Upper lobe of right lung (tissue), 1 donor: ENCODE measurements at places on chromosomes 12 and 14. TPM values are rescaled to one million over a fixed set of nuclear protein-coding genes. Genes with fewer than 3 reads are reported as not detected.

GRCh38 chr12:123227581-123228258, 5.2 kb downstream of the MPHOSPH9 start:
- no peak for DNase-seq

DNA sequence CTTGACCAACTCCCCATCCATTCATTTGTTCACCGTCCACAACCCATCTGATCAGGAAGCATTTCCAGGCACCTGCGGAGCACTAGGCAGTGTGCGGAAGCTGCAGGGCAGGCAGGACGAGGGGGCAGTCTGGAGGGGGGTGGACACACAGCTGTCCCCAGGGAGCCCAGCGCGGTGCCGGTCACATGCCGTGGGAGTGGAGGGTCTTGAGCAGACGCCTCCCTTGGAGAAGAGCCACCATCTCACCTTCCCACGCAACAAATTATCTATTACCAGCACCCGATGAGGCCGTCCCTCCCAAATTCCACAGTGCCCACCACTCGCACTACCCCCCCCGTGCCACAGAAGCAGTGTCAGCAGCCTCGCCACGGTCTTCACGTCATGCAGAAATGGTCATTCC, 10.8 kb downstream of the DLK1 start:
- peak; percentile 56 for DNase-seq

GRCh38 chr12:43728698-43729097, 29.9 kb downstream of the PUS7L start:
- no peak for DNase-seq

DNA sequence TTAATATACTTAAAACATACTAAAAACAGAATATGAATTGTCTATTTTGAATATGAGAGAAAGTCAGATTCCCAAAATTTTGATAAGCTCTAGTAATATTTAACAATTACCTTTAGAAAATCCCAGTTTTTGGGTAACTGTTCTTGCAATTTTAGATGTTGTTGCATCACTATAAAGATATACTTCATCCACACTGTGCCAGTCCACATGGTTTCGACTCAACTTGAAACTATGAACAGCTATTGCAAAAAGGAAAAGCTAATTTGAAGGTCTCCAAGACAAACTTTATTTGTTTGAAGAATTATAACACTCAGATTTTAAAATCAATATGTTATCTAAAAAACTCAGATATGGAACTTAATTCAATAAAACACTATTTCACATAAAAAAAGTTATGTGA, 59.9 kb downstream of the DDHD1 start:
- no peak for DNase-seq

GRCh38 chr14:23428686-23429495, 6.6 kb downstream of the MYH7 start:
- DNase-seq = peak; percentile 34

DNA sequence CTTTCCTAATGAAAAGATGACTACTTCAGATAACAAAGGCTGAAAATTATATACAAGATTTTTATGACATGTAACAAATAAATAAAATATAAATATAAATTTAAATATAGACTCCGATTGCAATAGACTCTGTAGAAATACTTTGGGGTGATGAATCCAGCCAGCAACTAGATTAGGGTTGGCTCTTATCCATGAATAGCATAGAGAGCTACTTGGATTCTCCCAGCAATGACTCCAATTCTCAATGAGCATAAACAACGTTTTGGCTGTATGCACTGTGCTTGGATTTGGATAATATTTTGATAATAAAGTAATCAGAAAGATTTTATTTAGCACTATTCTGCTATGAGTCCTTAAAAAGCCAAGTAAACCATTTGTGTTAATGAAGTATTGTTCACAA, 58.0 kb upstream of the LRFN5 start:
- DNase-seq = no peak

DNA sequence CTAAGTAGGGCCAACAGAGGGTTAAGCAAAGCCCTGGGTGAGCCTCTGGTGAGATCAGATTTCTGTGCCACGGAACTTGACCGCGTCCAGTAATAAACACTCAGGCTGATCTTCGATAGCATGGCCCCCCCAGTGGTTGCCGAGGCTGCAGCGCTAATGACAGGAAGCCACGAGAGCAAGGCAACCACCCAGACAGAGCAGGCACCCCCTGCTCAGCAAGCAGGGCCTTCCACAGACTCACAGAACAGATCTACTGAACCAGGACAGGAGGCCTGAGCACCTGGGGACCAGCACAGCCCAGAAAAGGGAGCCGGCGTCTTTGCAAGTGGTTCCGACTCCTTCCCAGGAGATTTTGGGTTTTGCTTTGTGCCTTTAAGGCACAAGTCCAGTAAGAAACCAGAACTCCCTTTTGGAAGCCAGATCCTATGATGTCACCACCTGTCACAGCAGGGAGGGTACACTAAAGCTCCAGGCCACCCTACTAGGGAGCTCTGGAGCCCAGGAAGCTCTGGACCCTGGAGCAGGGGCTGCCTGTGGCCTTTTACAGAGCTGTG, 42.3 kb downstream of the BCL11B start:
- no peak for DNase-seq

- DNase-seq = no peak
Measured at GRCh38 chr12:95484524-95484923, 10.6 kb downstream of the METAP2 start.

DNA sequence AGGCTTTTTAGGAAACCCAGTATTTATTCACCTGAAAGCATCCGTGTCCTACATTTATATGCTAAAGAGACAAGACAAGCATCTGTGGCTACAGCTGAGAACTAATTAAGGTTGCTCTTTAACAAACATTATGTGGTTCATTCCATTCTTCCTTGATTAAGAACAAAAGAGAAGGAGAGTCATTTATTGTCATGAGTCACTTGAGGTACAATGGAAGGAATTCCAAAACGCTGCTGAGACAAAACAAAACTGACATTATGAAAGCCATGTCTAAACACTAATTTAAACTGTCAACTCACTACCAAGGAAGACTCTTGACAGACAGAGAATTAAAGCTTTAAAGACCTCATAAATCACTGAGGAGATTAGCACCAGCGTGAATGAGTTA, 214.4 kb downstream of the BMP4 start:
- no peak for DNase-seq

DNA sequence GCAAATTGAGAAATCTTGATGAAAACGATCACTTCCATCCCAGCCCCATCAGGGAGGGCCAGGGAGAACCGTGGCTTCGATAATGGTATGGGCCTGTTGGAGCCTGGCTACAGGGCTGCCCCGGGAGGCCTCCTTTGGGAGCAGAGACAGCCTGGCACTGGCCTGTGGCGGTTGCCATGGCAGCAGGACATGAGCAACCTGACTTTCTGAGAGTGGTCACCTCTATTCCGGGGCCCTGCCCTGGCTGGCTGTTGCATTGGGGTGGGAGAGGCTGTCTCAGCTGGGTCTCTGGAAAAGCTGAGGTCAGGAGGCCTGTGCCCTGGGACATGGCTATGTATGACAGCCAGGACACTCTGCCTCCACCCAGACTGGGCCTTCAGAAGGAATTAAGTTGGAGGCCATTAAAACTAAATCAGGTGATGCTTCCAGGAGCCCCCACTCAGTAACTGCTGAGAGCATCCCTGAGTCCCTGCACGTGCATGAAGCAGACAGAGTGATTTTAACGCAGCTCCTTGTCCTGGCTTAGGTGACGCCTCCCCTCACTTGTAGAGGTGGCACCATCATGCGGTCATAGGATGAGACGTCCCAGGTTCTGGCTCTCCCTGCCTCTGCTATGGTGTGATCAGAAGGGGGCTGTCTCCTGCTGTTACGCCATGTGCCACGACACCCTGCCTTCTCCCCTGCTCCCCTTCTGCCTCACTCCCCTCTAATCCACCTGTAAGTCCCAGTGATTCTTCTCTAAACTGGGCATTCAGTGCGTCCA, 126.3 kb downstream of the SLC25A47 start:
- DNase-seq = no peak

- no peak for DNase-seq
Measured at GRCh38 chr12:98674841-98675240, 29.8 kb downstream of the APAF1 start.

DNA sequence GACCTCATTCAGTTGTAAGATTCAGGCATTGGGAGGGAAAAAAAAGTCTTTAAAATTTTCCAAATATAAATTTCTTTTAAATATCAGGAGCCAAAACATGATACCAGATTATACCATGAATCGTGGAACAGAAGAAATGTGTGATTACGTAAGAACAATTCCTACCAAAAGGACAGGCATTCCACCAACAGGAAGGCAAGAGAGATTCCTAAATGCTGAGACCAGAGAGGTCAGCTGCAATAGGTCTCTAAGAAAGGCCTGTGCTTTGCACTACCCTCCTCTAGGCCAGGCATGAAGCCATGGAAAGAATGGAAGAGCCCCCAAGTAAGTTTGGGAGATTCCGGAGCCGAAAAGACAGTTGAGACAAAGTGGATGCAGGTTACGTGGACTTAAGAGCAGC, 83.7 kb downstream of the PTGER2 start:
- DNase-seq = no peak

Gene HOTAIR
- not detected for total RNA-seq

Gene KRT2
- total RNA-seq = not detected

Gene RHOJ
- 38.6 TPM for total RNA-seq

Gene CCDC38
- total RNA-seq = not detected

Gene SDR9C7
- total RNA-seq = not detected

Gene TRPV4
- 4.5 TPM for total RNA-seq

Gene DAO
- 0.26 TPM for total RNA-seq

Gene TCL1B
- not detected for total RNA-seq
